ENCODE measurements at places on chromosomes 4 and X.

- DNase-seq: no peak
Observed at GRCh38 chr4:112593438-112594133, 43.1 kb downstream of the ZGRF1 start.

- no peak for DNase-seq
Observed at GRCh38 chrX:150058728-150059127, 120.4 kb upstream of the EOLA2 start.

- DNase-seq: no peak
Observed at GRCh38 chr4:165873298-165874071, 448 bp downstream of the TLL1 start.

GRCh38 chr4:47784222-47784621, 53.6 kb downstream of the CORIN start:
- DNase-seq: no peak

DNA sequence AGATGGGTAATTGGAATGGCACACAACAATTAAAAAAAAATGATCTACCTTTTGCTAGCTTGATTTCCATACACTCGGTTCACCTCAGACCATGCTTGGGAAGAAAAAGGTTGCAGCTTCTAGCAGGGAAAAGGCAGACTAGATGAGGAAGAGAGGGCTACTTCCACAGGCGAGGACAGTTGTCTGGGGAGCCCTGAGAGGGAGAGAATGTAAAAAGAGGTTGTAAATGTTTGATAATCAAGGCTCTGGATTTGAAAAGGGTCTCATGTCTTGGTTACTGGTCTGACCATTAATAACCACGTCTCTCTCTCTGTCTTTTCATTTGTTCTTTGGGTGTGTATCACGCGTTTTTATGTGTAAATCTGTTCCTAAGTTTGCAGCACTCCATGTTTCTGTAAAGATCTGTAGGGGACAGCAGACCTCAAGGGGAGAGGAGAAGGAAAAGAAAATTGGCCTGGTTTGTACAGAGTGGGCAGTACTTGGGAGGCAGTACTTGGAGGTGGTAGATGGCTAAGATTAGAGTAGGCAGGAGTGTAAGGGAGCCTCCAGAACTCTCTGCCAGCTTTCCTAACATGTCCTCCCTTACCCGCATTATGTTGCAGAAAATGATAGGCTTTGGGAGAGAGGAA, 750 bp downstream of the ARMCX5 start:
- no peak for DNase-seq

DNA sequence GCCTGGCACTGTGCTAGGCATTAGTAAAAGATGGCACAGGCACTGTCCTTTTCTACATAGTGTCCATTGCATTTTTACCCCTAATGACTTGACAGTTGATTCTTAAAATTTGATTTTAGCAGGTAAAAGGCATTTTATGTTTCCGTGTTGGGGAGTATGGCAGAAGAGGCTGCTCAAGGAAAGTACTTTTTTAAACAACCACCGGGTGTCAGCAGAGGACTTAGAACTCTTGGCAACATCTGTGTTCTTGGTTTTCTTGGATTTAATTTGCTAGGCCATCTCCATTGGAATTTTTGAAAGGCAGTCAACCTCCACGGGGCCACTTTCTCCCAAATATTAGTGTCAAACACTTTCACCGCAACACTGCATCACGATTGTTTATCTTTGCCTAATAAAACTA, 102.9 kb downstream of the TSPAN7 start:
- no peak for DNase-seq

GRCh38 chr4:39637586-39638353, 895 bp downstream of the SMIM14 start:
- DNase-seq: no peak

GRCh38 chr4:21991562-21991961, 43.0 kb upstream of the KCNIP4 start:
- DNase-seq: no peak

DNA sequence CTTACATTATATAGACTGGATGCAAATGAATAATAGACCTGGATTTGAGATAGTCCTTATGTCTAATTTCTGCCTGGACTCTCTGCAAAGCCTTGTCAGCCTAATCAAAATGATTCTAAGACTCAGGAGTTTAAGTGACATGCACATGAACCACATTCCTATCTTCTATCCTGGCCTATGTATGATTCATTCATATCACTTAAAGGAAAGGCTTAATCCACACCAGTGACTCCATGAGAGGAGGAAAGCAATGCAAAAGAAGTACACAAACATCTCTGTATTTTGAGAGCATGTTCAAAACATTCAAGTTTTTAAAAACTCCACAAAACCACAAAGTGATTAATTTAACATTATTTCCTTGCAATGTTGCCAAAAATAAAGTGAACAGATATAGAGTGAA, 14.6 kb downstream of the AMOT start:
- DNase-seq: no peak

DNA sequence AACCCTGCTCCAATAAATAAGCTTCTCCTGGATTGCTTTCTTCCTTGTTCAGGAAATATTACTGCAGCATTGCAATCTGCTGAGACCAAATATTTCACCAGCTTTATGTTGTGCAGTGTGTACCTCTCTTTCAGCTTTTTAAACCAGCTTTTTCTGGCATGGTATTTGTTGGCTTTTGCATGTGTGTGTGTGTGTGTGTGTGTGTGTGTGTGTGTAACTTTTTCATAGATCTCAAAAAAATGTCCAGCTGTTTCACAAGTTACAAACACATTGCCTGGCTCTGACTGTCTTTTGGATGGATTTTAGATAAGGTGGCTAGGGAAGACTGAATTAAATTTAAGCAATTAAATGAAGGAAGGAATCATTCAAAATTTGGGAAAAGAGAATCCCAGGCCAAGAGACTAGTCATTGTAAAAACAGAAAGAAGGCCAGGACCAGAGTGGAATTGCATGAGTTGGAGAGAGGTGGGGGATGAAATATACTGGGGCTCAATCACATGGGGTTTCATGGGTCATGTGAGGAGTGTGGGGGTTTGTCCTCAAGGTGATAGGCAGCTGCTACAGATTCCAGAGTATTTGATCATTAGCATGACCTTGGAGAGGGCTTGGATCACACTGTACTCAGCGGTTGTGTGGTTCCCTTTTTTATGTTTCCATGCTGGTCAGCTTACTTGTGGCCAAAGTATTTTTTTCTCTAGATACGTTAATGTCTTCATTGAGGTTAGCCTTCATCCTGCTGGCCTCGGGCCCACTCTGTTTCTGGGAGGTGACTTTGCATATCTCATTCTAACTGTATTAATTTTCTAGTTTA, 357.7 kb upstream of the BOD1L1 start:
- no peak for DNase-seq

DNA sequence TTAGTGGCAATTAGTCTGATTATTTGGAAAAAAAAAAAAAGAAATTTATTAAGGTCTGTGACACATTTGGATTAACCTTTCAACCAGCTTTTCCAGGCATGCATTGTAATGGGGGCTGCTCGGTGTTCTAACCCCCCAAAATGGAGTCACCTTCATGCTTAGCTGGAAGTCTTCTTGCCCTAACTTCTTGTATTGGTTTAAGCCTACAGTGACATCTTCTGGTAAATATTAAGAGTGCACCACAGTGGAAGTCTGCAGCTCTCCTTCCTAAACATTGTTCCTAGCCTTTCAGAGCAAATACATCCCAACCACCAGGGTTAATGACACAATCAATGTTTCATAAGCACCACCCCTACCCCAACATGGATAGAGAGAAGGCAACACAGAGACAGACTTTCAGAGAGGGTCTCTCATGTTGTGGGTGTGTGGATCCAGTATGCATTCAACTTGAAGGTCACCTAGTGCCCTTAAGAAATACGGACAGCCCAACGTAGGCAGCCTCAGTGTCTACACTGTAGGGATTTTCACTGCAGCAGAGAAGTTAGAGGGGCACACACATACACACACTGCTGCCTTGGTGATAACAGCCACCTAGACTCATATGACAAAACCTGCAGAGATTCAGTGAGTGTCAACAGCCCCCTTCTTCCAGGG, 142.9 kb upstream of the MBNL3 start:
- no peak for DNase-seq

DNA sequence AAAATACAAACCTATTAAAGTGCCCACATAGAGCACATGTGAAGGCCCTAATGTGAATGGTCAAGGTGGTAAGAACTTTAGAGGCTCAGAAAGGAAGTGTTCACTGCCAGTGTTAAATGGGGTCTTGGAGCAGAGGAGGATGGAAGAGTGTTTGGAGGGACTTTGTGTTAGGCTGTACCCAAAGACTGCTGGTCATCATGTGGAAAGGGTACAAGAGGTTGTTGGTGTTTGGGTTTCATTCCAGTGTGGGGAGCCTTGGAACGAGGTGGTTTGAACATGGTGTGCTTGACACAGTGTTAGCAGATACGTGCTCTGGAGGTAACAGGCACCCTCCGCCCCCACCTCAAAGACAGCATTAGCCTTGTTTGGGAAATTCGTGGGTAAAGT, 73.1 kb downstream of the RAPGEF2 start:
- no peak for DNase-seq

- no peak for DNase-seq
Observed at GRCh38 chr4:28443801-28444412, 1583.3 kb downstream of the STIM2 start.

- DNase-seq: no peak
Observed at GRCh38 chrX:69501429-69501828, 2.7 kb upstream of the NALF2 start.

- DNase-seq: no peak
Observed at GRCh38 chr4:47598320-47598719, 113.2 kb downstream of the ATP10D start.

DNA sequence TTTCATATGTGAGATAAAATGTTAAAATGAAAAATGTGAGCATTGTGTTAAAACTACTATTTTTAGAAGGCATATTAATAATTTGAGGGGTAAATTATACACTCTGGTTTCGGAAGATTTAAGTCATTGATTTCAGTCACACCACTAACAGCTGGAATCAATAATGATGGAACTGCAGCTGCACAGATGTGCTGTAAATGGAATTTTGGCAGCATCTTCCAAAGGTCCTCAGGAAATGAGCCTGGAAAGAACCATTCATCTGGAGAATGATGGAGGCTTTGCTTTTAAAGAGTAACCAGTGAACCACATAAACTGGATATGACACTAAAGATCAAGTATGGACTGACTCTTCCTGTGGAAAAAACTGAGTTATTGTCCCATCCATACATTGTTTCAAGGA, 759.0 kb upstream of the EPHA5 start:
- no peak for DNase-seq

DNA sequence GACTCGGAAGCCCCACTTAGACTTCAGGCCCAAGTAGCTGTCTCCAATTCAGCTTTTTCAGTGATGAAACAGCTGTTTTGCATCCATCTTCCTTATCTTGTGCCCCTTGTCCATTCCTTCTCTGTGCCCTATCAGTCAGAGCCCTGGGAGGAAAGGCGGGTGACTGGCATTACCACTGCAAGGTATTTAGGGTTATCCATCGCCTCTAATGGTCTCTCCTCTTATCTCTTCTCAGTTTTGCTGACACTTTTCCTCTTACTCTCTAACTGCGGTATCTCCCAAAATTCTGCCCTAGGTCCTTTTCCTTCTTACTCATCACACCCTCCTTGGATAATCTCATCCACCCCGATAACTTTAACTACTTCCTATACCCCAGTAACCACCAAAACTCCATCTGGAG, 13.7 kb downstream of the GAB3 start:
- no peak for DNase-seq

DNA sequence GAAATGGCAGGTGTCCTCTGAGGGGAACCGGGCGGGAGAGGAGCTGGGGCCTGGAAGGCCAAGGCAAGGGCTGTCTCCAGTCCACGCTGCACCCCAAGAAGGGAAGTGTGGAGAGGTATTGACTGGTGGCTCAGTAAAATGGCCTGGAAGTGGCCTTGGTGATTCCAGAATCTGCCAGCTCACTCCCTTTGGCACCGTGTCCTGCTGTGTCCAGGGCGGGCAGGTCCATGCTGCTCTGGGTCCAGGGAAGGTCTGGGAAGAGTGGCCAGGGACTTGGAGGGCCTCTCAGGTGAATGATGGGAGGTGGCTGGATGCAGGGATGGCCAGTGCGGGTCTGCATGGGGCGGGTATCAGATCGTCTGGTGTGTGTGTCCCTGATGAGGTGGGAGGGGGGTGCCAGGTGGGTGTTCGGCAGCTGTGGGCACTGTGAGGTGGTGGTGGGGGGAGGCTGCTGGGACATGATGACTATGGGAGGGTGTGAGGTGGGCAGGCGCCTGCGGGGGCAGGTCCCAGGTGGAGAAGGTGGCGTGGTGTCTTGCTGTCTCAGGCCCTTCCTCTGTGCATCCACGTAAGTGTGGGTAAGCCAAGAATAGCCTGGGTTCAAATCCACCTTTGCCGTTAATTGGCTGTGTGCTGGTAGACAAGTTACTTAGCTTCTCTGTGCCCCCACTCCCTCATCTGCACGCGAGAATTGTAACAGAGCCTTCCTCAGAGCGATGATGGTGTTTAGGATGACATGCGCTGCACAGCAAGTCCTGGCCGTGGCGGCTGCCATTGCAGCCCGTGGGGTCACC, 17.7 kb downstream of the RGS12 start:
- no peak for DNase-seq

DNA sequence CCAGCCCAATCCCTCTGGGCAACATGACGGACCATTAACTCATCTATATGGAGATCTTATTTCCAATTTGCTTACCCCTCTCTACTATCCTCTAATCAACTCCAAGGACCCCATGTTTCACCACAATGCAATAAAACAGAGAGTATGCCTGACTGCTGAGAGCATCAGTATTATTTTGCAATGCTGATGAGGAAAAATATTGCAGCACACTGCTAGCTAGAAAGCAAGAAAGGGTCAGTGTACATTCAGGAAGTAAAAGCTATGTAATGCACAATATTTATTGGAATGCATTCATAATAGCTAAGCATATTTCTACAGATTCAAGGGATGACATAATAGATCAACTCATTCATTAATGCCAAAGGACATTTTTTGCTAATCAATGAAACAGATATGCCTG, 33.2 kb downstream of the ARAP2 start:
- no peak for DNase-seq

DNA sequence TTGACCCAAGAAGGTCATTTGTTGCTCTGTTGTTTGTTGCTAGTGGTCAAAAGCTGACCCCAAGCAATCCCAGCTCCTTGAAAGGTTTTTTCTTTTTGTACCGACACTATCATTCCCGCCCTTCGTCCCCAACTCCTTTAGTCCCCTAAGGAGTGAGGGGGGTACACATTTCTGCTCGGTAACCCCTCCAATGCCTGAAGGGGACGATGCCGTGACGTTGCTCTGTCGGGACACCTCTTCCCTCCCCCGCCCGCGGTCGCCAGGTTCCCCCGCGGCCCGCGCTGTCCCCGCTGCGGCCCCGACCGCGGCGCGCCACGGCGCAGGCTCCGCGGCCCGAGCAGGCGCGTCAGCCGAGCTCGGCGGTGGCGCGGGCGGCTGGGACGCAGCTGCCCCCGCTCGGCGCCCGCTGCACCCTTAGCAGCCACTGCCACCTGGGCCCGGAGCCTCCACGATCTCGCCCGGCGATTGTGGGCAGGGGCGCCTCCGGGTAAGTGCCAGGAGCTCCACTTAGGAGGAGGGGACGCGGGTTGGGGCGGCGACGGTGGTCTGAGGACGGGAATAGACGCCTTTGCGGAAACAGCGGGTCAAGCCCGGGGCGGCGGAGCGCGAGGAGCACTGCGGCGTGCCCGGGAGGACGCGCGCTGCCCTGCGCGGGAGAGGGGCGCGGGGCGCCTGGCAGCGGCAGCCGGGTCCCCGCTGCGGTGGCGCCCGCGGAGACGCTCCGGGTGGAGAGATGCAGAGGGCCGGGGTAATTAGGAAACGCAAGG, at the start of gene GLRB:
Gene GLRB, plus strand, starts transcription at position 340 of the 767 bp plus-strand sequence. CDS start 1,875 bp downstream, outside the sequence.
- DNase-seq: no peak
